ENCODE measurements at places on chromosomes 5 and 9.

DNA sequence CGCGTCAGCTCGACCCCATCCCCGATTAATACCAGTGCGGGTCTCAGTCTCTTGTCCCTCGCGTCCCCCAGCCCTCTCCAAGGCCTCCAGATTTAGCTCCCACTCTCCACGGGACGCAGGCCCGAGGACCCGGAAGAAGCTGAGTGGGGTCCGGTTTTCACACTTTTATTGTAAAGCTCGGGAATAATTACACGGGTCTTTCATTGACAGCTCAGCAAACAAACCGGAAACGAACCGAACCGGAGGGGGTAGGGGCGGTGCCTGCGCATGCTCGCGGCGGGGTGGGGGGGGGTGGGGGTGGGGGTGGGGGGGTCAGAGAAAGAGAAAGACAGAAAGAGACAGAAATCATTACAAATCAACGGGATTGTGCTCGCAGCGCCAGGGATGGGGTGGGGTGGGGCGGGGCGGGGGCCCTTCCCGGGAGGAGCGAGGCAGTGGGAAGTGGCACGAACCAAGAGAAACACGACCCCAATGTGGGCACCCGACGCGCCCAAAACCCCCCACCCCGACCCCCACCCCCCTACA, 27.9 kb downstream of the PCDH1 start:
- peak; percentile 72 for DNase-seq

- no peak for DNase-seq
These were observed 340.3 kb downstream of the KCNN2 start for GRCh38 chr5:114702136-114702535.

- no peak for DNase-seq
These were observed 131.1 kb downstream of the OLFM1 start for GRCh38 chr9:135218331-135219225.

GRCh38 chr5:177445052-177445916, 1.3 kb upstream of the PRR7 start:
- DNase-seq, result peak; percentile 75

DNA sequence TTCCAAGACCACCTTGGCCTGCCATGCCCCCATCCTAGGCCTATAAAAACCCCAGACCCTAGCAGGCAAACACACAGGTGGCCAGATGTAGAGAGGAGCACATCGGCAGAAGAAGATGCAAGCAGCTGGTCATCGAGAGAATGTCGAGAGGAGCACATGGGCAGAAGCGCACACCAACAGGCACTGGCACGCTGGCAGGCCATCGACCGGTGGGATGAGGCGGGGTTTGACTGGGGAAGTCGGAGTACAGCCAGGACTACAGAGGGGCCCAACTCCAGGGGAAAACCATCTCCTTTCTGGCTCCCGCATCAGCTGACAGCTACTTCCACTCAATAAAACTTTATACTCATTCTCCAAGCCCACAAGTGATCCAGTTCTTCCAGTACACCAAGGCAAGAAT, 283.1 kb upstream of the RGMB start:
- no peak for DNase-seq

DNA sequence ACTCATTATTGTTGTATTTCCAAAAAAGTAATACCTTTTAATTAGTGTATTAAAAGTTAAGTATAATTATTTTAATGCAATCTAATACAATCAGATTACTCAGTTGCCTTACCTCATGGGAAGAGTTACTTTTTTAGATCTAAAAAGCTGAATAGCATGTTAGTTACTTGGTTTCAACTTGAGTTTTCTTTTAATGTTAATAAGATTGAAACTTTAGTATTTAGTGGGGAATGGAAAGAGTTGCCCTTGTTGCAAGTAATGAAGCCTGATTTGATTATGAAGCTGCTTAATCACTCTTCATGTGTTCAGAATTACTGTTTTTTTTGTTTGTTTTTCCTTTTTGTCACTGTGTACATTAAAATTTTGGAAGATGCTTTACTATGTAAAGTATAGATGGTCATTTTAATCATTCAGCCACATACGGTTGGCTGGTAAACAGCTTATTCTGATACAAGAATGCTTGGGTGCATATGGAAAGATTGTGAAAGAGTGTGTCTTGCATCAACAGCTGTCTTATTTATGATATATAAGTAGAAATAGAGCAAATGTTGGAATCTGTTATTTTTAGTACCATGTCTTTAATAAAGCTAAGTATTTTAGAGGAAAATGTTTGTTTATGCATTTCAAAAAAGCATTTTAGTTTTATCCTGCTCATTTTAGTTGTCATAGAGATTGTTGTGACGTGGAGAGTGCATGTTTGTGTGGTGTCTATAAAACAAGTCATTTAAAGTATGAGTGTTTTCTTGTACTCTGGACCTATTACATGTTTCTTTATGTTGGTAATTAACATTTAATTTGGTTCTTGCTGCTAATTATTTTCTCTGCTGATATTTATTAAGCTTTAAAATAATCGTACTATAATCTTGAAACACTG, 36.4 kb downstream of the SREK1 start:
- DNase-seq, result no peak

- no peak for DNase-seq
These were observed 47.4 kb upstream of the SUSD3 start for GRCh38 chr9:93011114-93011513.

DNA sequence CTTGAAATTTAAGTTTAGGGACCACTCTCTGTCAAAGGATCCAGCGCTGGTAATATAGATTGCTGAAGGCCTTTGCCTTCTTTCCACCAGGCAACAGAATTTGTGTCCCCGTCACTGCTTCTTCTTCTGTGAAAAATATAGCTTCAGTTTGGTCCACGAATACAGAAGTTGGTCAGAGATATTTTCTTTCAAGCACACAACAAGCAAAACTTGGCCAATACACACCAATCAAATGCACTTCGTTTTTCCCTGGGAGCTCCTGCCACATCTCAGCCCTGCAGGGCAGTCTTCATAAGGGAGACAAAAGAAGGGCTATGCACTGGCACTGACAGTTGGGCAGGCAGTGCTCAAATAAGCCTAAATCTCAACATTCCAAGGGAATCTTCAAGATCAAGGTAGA, 22.9 kb downstream of the HAVCR2 start:
- no peak for DNase-seq

- DNase-seq, result no peak
These were observed 110.3 kb upstream of the IQGAP2 start for GRCh38 chr5:76292620-76293322.

- DNase-seq, result no peak
These were observed 213.0 kb downstream of the CRB2 start for GRCh38 chr9:123568691-123569688.

GRCh38 chr5:95859661-95860060, 37.1 kb upstream of the GLRX start:
- no peak for DNase-seq

GRCh38 chr5:89397096-89397495, 514.1 kb upstream of the MEF2C start:
- no peak for DNase-seq

- DNase-seq, result no peak
These were observed 17.9 kb downstream of the MRPS27 start for GRCh38 chr5:72302171-72302570.

GRCh38 chr5:108720391-108720790, 27.3 kb upstream of the FER start:
- no peak for DNase-seq

GRCh38 chr9:87382900-87383299, 114.8 kb upstream of the DAPK1 start:
- DNase-seq, result no peak

DNA sequence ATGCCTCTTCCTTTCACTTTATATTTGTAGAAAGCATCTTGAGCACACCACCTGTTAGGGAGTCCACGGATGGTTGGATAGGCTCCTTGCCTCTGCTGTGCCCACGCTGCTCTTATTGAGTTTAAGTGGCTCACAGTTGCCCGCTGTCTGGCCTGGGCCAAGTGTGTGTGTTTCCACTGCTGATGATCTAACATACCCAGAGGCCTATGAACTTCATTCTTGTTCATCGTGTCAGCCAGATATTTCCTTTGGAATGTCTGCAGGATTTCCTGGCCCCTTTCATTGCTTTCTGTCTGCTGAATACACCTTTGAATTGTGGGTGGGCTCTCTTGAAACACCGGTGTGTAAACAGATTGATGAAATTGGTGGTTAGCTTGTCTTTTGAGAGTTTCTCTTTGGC, 46.6 kb downstream of the MVB12B start:
- DNase-seq, result no peak

DNA sequence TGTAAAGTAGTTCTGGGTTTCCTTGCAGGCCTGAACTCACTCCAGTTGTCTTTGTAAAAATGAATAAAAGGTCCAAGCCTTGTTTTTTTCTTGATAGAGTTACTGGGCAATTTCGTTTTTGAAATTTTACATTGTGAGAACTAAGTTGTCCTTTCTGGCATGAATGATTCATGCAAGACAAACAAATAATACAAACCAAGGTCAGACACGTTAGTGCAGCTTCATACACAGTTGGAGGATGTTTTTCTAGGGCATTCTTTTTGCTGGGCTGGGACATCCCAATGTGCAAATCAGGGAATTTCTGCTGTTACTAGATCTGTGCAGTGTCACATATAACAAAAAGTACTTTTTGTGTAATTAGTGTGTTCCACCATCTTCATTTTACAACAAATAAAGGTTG, 96.0 kb downstream of the MEGF10 start:
- DNase-seq, result no peak

DNA sequence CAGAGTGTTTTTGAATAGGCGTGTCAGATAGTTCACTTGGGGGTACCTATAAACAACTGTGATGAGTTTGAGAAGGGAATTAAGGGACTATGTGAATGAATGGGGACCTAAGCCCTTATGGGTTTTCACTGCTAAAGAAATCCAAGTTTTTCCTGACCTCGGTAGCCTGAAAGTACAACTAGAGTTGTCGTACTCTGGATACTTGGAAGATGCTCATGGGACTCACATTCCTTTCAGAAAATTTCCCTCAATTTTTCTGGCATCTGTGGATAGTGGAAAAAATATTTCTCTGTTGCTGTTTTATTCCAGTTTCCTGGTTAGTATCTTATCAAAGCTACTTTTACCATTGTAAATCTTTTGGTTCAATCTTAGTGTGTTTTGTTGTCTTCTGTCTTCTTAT, 1112.3 kb upstream of the SEMA6A start:
- no peak for DNase-seq

- no peak for DNase-seq
These were observed 33.1 kb downstream of the RPS23 start for GRCh38 chr5:82244854-82245635.

DNA sequence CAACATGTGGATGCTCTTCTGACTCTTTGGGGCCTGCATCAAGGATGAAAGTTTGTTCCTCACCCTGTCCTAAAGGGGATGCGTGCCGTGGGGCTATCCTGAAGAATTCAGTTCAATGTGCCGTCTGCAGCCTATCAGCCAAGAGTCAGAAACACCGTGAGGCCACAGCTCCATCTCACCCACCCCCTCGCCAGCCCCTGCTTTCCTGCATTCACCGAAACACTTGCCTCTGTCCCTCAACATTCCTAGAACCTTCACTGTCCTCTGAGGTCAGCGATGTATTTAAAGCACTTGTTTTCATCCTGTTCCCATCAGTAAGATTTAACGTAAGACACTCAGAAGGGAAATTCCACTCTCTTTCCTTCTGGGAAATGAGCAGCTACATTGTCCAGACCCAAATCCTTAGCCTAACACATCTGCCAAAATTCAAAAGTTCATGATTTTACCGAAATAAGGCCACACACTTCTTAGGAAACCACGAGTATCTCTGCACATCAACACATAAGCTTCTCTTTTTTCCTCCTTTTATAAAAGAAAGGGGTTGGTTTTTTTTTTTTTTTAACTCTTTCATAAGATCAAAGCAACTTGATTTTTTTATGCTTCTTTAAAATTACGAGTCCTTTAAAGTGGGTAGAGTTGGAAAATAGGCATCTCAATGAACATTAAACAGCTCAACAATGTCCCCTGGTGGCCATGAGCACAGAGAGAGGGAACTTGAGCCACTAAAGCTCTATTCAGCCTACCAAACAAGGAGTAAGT, 100.7 kb downstream of the SUSD1 start:
- DNase-seq, result peak; percentile 83

GRCh38 chr5:77294185-77294584, 83.7 kb downstream of the PDE8B start:
- DNase-seq, result no peak

GRCh38 chr9:27402626-27403025, 105.7 kb upstream of the EQTN start:
- DNase-seq, result no peak

- no peak for DNase-seq
These were observed 36.1 kb downstream of the MAP3K1 start for GRCh38 chr5:56851258-56851941.

GRCh38 chr5:124747791-124748686, 1.6 kb upstream of the ZNF608 start:
- DNase-seq, result peak; percentile 90

Data from Karpas-422 (cell line).